ENCODE measurements at places on chromosomes 4 and X. TPM values are rescaled to one million over a fixed set of nuclear protein-coding genes. Genes with fewer than 3 reads are reported as not detected.

The ETDA gene
- not detected for polyA plus RNA-seq

The IL2 gene
- polyA plus RNA-seq = not detected

The SSX4B gene
- polyA plus RNA-seq = not detected

The ADAM29 gene
- polyA plus RNA-seq = not detected

The DGAT2L6 gene
- not detected for polyA plus RNA-seq

The CCDC149 gene
- polyA plus RNA-seq = 16.1 TPM

The NHSL2 gene
- 8.6 TPM for polyA plus RNA-seq

The BANK1 gene
- polyA plus RNA-seq = 3.2 TPM

GRCh38 chr4:65358914-65359313 is 311.4 kb downstream of the EPHA5 start:
- no peak for DNase-seq

GRCh38 chrX:148069759-148070503 is 88.8 kb downstream of the FMR1NB start:
- no peak for DNase-seq

- DNase-seq = no peak
These were observed 17.7 kb downstream of the APELA start for GRCh38 chr4:164894702-164895101.

DNA sequence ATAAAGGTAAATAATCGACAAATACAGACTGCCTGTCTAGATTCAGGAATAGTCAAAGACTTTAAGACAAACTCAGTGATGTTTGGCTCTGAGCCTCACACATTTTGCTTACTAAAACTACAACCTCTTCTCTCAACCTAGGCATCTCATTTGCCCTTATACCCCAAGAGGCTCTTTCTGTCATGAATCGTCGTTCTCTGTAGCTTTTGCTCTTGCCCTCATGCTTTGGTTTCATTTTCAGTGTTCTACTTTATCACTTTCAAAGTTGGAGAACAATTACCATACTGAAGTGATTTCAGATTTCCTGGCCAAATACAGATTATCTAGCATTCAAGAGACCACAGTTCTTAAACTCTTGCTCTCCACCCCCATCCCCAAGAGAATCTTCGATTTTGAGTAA is 114.1 kb upstream of the RAP2C start:
- DNase-seq = no peak

GRCh38 chr4:107863850-107864371 is 39.2 kb downstream of the SGMS2 start:
- no peak for DNase-seq

DNA sequence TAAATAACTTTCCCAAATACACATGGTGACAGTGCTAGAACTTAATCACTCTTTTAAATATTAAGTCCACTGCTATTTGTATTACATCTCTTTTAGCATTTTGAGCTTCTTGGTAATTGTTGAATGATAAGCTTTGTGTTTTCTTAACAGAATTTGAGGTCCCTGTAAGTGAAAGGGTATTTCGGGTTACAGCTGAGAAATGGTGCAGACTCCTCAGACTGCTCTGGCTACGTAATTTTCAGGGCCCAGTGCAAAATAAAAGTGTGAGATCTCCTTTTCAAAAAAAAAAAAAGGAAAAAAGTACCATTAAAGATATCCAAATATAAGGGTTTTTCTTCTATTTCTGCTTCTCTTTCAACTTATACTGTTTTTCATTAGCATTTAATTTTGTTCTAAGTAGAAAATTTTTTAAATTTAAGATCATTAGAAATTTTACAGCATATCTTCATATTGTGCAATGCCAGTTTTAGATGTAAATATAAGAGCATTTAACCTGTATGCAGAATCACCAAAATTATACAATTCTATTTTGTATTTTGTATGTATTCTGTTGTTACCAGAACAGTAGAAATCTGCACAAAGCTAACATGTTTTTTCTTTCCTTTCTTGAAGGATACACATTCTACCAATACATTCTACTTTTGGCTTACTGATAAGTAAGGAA is 33.6 kb upstream of the FGF5 start:
- no peak for DNase-seq

GRCh38 chr4:152967907-152968306 is 31.8 kb downstream of the FHDC1 start:
- no peak for DNase-seq

- no peak for DNase-seq
These were observed 216.6 kb downstream of the SHROOM3 start for GRCh38 chr4:76651616-76652015.

- DNase-seq = no peak
These were observed 35.8 kb upstream of the PRSS12 start for GRCh38 chr4:118388606-118389005.

GRCh38 chrX:154535892-154536291 is 10.8 kb downstream of the G6PD start:
- DNase-seq = no peak

DNA sequence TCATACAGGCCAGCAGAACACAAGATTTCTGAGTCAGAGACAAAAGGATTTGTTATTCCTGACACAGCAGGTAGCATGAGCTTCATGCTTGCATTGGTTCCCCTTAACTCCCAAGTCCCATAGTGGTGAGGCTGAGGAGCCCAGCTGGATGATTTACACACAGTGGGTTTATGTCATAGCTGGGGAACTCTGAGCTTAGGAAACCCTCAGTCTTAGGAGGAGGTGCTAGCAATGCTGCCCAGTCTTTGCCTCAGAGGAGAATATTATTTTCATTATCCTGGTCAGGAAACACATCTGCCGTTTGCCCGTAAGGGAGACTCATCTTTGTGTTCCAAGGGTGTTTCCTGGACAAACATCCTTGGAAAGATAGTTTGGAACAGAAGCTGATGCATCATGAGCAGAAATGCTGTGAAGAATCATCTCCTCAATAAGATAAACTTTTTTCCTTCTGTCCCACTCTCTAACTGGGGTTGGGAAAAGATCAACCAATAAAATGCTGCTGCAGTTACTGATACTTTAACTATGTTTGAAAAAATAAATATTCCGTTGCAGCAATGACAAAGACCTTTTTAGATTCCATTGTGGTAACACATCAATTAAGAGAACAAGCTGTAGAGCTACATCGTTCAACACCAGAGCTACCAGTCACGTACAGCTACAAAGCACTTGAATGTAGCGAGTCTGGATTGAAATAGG is 146.8 kb downstream of the DCLK2 start:
- no peak for DNase-seq

DNA sequence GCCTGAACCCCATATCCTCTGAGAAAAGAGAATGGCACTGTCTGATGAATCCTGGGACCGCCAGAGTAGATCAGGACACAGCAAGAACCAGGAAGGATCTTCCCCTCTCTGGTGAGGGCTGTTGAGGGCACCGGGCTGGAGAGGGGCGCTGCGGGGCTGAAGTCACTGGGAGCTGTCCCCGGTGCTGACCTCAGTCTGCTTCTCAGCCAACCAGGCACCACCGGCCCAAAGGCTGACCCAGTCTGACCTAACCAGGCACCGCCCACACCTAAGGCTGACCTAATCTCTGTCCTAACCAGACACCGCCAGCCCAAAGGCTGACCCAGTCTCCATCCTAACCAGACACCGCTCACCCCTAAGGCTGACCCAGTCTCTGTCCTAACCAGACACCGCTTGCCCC is 82.8 kb downstream of the CPZ start:
- peak; percentile 31 for DNase-seq

DNA sequence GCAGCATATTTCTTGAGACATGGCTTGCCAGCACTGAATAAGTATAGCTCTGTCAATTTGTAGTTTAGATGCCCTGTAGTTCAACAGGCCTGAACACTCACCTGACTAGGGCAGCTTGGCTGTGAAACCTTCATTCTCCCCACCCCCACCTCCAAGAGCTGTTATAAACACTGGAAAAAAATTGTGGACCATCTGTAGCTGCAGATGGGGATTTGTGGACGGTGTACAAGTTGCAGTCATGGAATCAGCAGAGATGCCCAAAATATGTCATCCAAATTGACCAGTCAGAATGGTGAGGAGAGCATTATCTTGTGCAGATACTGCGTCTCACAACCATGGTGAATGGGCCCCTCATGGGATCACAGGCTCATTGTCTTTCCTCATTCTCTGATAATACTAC is 76.2 kb upstream of the PAQR3 start:
- no peak for DNase-seq

DNA sequence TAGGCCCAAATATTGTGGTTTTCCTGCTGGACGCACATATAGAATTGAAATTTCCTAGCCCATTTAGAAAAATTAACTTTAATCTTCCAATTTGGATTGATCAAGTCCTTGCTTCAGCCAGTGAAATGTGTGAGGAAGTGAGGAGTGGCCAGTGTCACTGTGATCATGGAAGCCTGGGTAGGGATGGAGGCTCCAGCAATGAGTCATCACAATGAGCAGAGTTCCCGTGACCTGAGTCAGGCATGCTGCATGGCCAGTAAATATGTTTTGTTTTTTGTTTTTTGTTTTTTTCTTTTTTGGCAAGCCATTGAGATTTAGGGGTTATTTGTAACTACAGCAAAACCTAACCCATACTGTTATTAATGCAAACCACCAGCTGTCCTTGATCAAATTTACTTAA is 52.1 kb downstream of the IDS start:
- no peak for DNase-seq

DNA sequence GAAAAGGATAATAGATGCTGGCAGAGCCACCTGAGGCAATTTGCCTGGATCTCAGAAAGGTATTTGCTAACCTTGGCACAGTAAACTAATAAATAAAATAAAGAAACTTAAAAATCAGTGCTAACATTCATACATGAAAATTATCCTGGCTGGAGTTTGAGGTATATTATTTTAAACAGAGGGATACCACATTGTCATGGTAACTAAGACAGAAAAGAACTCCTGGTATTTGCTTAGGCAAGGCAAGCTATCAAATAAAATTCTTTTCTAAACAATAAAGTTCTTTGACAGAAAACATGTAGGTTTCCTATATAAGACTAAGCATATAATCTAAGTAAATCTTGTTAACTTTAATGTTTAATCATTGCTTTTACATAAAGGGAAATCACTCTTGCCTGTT is 218.8 kb downstream of the MAGEB17 start:
- DNase-seq = no peak

DNA sequence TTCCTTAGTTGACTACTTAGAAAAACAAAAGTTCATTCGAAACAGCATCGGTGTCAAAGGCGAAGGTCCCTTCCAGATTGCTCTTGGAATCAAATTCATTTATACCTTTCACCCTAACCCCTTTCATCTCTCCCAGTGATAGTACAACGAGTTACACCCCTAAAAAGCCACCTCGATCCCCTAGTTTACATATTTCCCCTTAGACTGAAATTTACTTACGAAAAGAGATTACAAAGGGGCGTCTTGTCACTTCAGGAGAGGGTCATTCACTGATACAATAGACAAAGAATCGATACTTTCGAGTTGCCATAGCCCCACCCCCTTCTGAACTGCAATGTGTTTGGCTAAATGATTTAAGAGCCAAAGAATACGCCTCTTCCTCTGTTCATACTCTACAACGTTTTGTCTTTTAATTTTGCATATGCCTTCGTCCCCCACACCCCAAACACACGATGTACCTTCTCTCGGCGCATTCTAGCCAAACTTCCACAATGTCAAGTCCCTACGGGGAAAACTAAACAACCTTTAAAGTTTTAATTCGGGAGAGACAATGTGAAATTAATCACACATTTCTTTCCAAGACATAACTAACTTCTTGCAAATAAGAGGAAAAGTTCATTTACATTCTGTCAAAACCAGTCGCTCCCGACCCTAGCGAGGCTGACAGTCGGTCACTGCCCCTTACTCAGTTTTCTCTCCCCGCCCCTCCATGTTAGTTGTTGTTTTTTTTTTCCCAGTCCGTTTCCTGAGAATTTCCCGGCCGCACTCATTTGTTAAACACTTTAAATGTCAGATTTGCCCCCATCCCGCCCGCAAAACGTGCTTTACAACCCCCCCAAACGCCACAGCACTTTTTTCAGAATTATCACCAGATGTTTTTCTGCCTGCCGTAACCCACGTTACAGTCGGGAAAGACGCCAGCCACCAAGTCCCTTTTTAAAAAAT is 88.6 kb downstream of the HPRT1 start:
- DNase-seq = no peak

- peak; percentile 44 for DNase-seq
These were observed 46.5 kb upstream of the HMX1 start for GRCh38 chr4:8917868-8918783.

DNA sequence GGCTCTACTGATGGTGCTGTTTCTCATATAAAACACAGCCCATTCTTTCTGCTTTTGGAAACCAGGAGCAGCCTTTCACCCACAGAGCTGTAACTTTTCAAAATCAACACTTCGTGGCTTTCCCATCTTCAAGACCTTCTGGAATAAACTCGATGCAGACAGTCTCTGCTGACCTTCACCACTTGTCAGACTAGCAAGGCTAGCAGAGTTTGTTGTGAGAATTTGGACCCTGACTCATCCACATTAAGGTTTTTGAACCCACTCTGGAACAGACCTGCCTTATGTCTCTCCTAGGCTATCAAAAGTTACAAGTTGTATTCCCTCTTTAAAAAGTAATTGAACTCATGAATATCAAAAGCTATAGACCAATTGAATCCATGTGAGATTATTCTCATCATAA is 88.6 kb downstream of the MAML3 start:
- no peak for DNase-seq

DNA sequence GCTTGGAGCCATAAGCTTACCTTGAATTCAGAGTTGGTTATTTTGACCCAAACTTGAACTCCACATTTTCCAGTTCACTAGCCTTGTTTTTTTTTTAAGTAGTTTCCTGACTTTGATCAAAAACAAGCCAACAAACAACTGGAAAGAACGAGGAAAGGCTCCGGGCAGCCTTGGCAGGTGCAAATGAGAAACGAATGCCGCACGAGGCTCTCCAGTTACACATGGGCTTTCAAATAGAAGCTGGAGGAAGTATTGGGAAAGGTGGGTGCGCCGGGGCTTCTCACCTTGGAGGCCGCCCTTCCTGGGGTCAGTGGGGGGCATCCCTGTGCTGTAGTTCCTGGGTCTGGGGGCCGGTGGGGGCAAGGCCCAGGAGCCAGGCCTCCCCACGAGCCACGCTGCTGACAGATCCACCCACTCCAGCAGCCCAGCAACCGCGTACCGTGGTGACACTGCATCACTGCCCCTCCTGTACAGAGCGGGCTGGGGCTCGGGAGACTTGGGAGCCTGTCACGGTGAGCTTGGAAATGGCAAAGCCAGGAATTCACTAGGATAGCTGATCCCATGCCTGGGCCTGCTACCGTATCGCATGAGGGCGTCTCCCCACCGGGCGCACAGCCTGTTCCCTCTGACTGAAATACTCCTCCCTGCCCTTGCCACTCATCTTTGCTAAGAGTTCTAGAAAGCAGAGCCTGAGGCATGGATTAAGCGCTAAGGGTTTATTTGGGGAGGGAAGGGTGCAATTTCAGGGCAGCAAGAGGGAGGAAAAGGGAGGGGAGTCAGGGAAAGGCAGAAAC is 50.9 kb upstream of the ADRA2C start:
- DNase-seq = no peak

All from right renal cortex interstitium (tissue), 3 donors.